ENCODE measurements at places on chromosomes 7 and 10.

- DNase-seq, result no peak
Observed at GRCh38 chr7:107111196-107111595, 57.6 kb upstream of the HBP1 start.

DNA sequence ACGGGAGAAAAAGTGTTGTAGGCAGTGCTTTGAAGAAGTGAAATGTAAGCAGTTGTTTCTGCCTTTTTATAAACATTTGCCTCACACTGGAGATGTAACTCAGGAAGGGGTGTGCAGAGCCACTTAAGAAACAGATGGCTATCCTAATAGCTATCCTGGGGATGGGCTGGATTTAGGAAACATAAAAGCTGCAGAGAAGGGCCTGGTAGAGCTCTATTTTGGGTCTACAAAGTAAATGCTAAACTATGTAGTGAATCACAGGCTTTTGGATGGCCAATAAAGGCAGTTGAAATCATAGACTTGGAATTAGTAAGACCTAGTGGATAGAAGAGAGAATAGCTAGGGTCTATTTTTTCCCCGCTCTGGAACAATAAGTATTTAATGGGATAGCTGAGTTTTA, 79.9 kb upstream of the AGR3 start:
- no peak for DNase-seq

DNA sequence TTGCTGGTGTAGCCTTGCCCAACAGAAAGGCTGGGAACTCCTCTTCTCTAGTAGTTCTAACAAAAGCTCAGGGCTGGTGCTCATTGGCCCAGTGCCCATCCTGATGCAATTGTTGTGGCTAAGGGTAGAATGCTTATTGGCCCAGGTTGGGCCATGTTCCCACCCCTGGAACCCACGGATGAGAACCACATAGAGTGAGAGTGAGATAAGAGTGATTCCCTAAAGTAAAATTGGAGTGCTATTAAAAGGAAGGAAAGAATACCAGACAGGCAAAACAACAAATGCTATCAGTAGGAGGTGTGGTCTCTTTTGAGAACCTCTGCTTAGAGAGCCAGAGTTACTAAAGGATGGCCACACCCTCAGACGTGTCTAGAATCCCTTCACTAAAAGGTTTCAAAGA, 49.2 kb downstream of the LGI1 start:
- DNase-seq, result no peak

GRCh38 chr10:964988-965417, 23.2 kb upstream of the GTPBP4 start:
- no peak for DNase-seq

DNA sequence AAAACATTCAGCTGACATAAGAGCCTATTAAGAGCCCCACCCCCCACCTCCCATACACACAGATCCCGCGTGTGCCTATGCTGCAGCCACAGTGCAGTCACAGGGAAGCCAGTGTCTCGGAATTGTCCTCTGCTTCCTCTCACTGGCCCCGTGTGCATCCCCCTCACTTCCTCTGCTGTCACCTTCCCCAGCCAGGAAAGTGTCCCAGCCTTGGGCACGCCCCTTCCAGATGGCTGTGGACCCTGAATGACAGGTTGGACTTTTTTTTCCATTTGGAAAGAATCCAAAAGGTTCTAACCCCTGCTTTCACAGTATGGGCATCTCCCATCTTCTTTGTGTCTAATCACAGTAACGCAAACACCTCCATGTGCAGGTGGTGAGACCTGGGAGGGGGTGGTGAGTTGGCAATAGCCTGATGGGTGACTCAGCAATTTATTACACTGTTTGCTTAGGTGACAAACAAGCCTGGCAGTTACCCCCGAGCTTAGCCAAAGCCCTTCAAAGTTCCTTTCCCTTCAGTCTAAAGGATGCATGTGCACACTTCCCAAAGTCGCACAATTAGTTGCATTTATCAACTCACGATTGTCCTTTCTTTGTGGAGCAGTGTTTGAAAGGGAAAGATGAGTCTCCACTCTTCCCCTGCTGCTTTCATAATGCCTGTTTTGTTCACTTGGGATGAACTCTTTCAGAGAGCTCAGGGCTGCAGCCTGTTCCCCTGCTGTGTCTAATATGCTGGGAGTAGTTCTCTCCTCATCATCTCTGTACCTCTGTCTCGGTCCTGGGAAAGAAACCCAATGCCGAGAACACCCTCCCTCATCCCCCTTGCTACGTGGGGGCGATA, 67.5 kb upstream of the EFCAB10 start:
- no peak for DNase-seq

DNA sequence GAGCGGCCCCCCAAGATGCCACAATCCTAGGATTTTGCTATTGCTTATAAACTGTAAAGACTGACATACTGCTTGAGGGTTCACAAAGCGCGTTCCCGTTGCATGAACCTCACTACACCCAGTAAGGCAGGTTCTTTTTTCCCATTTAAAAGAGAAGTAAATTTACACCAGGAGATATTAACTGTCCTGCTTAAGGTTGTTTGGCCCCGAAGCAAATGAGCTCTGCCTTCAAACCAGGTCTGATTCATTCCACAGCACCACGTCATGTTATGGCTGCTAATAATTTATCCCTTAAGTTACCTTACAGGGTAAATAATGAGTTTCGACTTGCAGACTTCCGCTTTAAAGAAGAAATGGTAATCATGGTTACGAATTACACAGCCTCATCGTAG, 559 bp upstream of the FKBP14 start:
- DNase-seq, result no peak

DNA sequence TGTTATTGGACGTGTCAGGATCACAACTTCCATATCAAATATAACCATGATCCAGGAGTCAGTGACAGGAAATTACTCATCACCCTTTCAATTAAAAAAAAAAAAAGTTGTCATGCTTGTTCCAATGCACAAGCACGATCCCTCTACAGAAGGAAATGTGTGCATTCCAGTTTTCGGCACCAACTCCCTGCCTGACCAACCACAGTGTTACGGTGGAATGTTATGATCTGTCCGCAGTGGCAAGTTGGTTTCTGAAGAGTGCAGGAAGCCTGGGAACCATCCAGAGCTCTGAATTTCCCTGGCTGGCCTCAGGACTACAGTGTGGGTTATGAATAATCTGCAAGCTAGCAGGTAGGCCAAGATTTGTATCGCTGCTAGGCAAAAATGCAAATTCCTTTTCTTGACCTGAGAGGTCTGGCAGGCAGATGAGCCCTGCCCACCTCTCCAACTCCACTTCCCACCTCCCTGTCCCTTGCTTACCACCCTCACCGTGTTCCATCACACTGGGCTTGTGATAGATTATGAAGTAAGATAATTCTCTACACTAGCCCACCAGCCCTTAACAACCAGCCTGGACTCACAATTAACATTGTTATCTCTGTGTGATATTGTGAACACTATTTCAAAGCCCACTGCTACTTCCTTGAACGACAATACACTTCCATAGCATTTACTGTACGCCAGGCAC, 20.4 kb downstream of the FRMPD2 start:
- no peak for DNase-seq

DNA sequence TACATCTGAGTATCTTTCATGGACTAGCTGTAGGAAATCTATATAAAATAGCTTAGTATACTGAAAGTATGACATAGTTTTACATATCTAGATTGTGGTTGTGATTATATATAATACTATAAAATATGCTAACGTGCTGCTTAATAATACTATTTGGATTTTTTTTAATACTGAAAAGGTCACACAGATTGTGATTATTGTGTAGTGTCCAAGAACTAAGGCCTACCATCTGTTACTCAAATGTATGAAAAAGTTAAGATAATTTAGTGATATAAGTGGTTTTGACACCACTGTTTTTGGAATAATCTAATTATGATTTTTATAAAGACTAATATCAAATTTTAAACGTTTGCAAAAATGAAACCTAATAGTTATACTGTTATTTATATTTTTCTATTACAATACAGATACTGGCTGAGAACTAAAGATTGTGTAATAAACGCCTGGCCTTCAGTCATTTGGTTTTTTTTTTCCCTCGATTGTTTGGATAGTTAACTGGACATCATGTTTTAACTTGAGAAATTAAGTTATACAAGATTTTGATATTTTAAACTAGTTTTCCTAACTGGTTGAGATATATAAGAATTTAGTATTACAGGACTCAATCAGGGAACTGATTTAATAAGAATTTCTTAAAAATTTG, 12.6 kb downstream of the PTEN start:
- no peak for DNase-seq

GRCh38 chr7:135775230-135775629, 26.6 kb upstream of the FAM180A start:
- no peak for DNase-seq

- no peak for DNase-seq
Observed at GRCh38 chr10:88346144-88346977, 236.8 kb downstream of the RNLS start.

- no peak for DNase-seq
Observed at GRCh38 chr7:27560706-27561235, 101.9 kb downstream of the HIBADH start.

DNA sequence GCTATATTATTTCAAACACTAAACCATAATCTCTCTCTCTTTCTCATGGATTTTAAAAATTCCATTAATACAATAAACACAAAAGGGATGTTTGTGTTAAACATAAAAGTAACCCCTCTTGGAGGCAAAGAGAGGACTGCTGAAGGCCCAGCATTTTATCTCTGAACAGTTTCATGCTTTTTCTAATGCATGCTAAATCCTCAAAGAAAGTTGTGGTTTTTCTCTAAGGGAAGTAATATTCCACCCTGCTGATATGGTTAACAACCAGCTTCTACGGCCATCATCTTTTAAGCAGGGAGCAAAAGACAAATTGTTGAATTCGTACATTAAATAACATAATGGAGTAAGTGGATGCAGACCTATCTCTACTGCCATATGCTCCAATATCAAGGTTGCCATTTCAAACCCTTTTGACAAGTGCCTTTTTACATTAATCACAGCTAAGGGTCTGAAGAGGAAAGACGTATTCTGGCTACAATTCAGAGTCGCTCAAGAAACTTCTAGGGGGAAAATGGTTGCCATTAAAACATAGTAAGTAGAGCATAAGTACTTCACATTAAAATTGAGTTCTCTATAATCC, 103.1 kb downstream of the SLC25A13 start:
- no peak for DNase-seq

GRCh38 chr10:85043207-85043606, 714.8 kb downstream of the CCSER2 start:
- no peak for DNase-seq

DNA sequence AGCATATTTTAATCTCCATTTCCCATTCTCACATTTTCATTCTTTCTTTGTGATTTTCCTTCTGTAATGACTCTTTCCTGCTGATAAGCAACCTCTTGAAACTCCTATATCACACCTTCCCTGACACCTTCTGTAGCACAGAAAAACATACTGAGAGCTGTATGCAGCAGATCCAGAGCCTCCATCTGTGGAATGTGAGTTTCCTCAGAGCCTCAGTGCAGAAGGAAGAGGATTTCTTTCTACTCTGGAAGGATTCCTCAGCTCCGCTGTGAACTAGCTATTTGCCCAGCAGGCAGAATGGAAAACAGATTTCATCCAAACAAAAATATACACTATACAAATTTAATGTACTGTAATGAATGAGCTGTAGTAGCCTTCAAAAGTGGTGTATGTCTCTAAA, 841.3 kb upstream of the ZWINT start:
- DNase-seq, result no peak

DNA sequence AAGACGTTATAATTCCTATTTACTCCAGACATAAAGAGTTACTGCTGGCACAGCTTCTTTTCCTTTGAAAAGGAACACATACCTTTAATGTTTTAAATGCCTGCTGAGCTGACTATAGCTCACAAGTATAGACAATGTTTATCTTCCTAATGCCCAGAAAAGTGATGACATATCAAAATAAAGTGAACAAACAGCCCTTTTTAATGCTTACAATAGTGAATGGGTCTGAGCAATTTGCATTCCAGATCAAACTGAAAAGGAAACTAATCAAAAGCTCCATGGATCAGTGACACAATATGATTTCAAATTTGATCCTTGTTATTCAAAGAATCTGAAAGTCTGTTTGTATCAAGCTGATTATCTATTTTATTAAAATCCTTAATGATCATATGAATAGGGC, 233.6 kb upstream of the SEMA3E start:
- DNase-seq, result no peak

DNA sequence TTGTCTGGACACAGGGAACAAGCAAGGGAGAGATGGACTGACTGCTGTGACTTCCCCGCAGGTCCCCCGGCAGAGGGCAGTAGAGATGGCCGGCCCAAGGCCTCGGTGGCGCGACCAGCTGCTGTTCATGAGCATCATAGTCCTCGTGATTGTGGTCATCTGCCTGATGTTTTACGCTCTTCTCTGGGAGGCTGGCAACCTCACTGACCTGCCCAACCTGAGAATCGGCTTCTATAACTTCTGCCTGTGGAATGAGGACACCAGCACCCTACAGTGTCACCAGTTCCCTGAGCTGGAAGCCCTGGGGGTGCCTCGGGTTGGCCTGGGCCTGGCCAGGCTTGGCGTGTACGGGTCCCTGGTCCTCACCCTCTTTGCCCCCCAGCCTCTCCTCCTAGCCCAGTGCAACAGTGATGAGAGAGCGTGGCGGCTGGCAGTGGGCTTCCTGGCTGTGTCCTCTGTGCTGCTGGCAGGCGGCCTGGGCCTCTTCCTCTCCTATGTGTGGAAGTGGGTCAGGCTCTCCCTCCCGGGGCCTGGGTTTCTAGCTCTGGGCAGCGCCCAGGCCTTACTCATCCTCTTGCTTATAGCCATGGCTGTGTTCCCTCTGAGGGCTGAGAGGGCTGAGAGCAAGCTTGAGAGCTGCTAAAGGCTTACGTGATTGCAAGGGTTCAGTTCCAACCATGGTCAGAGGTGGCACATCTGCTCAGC, 6.0 kb downstream of the CYREN start:
- no peak for DNase-seq

Data from stimulated activated CD8-positive, alpha-beta memory T cell treated with anti-CD3 and anti-CD28 coated beads, Interleukin-4, amount 100 ng/mL, for 1 hour (primary cell).